ENCODE measurements at places on chromosomes 2 and 18.

GRCh38 chr2:83234246-83234645 lies 1224.8 kb downstream of the SUCLG1 start:
- H3K27me3 ChIP-seq = no peaks in the 10 kb centered on the region
- H3K27ac ChIP-seq = no peak overlapping the region
- no peak for DNase-seq

- peak overlapping the region; percentile 53 for H3K4me3 ChIP-seq
- H3K36me3 ChIP-seq = no peaks in the 10 kb centered on the region
- DNase-seq = no peak
- no peaks in the 10 kb centered on the region for H3K4me1 ChIP-seq
Measured at GRCh38 chr18:34492652-34493051, 217.4 kb upstream of the DTNA start.

DNA sequence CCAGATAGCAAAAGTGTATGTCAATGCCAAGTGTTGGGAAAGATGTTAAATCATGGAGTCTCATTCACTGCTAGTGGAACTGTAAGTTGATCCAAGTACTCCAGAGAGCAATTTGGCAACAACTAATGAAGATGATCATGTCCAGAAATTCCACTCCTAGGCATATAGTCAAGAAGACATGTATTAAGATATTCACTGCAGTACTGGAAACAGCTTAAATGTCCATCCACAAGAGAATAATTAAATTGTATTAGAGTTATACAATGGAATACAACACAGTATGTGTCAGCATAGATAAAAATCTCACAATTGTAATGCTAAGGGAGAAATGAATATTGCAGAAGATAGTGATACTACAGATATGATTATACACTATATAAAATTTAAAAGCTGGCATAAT lies 15.2 kb upstream of the LBH start:
- no peak overlapping the region for H3K27ac ChIP-seq
- no peaks in the 10 kb centered on the region for H3K36me3 ChIP-seq
- no peaks in the 10 kb centered on the region for H3K27me3 ChIP-seq
- H3K4me1 ChIP-seq = peaks cover 10% of the 10 kb centered on the region
- H3K4me3 ChIP-seq = no peak overlapping the region

- H3K27me3 ChIP-seq = no peaks in the 10 kb centered on the region
- H3K4me1 ChIP-seq = no peaks in the 10 kb centered on the region
- no peak overlapping the region for H3K4me3 ChIP-seq
- no peak for DNase-seq
Measured at GRCh38 chr2:192377173-192377572, 182.4 kb upstream of the TMEFF2 start.

GRCh38 chr18:46167971-46168370 lies 63.8 kb downstream of the HAUS1 start:
- H3K27ac ChIP-seq = no peak overlapping the region
- H3K4me3 ChIP-seq = no peak overlapping the region
- no peaks in the 10 kb centered on the region for H3K27me3 ChIP-seq
- no peaks in the 10 kb centered on the region for H3K36me3 ChIP-seq
- DNase-seq = peak; percentile 70
- peaks cover 2% of the 10 kb centered on the region for H3K4me1 ChIP-seq

GRCh38 chr2:203909974-203910373 lies 26.6 kb upstream of the ICOS start:
- no peaks in the 10 kb centered on the region for H3K27me3 ChIP-seq
- peak overlapping the region; percentile 51 for H3K27ac ChIP-seq
- H3K4me3 ChIP-seq = peak overlapping the region; percentile 39
- peaks cover 9% of the 10 kb centered on the region for H3K4me1 ChIP-seq

DNA sequence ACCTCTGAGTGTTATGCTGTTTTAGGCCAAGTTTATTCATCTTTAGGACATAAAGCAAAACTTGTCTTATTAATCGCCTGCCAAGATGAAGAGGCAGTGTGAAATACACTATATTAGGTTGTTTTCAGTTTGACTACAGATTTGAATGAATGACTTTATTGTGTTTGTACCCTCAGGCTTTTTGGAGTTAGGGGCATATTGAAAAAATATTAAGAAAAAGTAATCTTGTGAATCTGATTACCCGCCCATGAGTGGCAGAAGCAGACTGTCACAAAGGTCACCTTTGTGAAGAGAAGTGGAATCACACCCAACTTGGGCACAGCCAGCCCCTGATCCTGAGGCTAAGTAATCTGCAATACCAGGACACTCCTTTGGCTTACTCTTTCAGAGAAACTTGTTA lies 382.5 kb downstream of the NYAP2 start:
- H3K4me3 ChIP-seq = no peak overlapping the region
- no peaks in the 10 kb centered on the region for H3K27me3 ChIP-seq
- H3K36me3 ChIP-seq = no peaks in the 10 kb centered on the region
- no peak overlapping the region for H3K27ac ChIP-seq
- no peak for DNase-seq

GRCh38 chr18:54946149-54946581 lies 13.1 kb downstream of the CCDC68 start:
- H3K36me3 ChIP-seq = no peaks in the 10 kb centered on the region
- peak overlapping the region; percentile 51 for H3K4me3 ChIP-seq
- no peaks in the 10 kb centered on the region for H3K27me3 ChIP-seq
- H3K27ac ChIP-seq = peak overlapping the region; percentile 70
- DNase-seq = no peak

DNA sequence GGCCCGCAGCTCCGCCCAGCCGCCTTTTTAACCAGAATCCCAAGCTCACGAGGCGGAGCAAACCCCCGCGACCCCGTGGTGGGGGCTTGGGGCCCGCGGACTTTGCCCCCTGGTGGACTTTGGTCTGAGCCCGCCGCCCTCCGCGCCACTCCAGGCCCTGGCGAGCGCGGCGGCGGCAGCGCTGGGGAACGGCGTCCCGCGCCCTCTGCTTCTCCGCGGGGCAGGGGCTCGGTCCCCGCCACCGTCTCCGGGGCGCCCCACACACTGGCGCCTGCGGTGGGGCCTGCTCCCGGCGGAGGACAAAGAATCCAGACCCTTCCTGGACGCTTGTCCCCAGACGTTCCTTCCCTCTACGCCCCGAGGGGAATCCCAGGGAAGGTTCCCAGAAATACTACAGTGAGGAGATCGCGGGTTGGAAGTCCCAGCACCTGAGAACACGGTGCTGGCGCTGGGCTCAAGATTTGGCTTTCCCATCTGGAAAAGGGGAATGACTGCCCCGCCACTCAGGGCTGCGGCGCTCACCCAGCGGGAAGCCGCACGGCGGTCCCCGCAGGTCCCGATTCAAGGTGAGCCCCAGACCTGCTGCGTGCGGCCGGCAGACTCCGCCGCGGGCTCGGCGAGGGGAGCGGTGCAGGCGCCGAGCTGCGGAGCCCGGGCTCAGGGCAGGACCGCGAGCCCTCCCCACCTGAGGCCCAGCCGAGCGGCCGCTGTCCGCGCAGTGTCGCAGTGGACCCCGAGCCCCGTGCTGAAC lies at the start of gene HAAO:
HAAO (minus strand) TSS at position 1 of the 751 bp plus-strand sequence. CDS start 47 bp downstream, outside the sequence.
- H3K36me3 ChIP-seq = no peaks in the 10 kb centered on the region
- H3K27me3 ChIP-seq = no peaks in the 10 kb centered on the region
- DNase-seq = peak; percentile 65
- peaks cover 6% of the 10 kb centered on the region for H3K4me1 ChIP-seq
- H3K27ac ChIP-seq = peak within 1 kb of the TSS; percentile 81
- peak within 1 kb of the TSS; percentile 68 for H3K4me3 ChIP-seq

DNA sequence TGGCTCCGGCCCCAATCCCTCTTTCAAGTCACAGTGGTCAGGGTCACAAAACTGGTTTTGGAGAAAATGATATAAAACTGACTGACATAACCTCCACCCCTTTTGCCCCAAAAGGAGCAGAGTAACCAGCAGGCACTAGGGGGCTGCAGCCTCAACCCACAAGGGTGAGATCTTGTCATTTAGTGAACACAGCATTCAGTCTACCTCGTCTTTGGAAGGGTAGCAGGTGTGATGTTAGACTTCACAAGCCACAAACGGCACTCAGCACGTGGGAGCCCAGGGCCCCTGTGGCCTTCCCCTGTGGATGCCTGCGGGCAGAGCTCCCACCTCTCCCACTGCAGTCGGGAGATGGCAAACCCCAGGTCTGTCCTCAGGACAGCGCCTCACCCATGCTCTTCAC lies 372.1 kb upstream of the MYT1L start:
- DNase-seq = no peak
- no peaks in the 10 kb centered on the region for H3K36me3 ChIP-seq
- H3K27me3 ChIP-seq = peaks cover 17% of the 10 kb centered on the region
- H3K4me1 ChIP-seq = no peaks in the 10 kb centered on the region
- H3K27ac ChIP-seq = no peak overlapping the region

DNA sequence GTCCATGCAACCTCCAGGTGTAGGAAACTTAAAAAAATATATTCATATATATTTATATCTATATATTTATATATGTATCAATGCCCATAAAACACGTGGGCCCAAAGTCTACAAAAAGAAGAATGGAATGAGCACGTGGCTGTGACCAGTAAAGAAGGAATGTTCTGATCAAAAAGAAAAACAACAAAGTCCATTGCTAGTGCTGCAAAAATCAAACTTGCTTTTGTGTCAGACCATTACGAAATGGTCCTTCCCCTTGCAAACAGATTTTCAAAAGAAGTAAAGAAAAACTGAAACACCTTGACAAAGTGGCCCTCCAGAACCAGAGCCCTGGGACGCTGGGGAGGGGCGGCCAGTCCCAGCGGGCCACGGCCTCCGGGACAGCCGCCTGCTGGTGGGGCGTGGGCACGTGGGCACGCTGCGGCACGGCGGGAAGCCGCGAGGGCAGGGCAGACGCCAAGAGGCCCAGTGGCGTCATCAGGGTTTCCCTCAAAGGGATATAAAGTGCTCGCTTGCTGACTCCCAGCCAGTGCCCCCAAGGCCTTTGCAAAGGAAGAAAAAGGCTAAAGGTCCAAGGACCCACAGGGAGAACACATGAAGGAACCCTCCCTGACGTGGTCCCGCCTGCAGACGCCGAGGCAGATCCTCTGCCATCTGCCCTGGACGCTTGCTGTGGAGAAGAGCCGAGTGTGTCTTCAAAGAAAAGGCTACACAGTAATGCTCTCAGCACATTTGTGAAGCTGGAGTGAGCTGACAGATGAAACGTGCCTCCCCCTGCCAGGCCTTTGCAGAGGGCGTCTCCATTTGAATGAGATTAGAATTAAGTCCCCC lies 201.8 kb downstream of the TWIST2 start:
- H3K27me3 ChIP-seq = no peaks in the 10 kb centered on the region
- no peak for DNase-seq
- no peak overlapping the region for H3K27ac ChIP-seq

- H3K27ac ChIP-seq = no peak overlapping the region
- H3K4me3 ChIP-seq = no peak overlapping the region
- no peak for DNase-seq
- no peaks in the 10 kb centered on the region for H3K27me3 ChIP-seq
- no peaks in the 10 kb centered on the region for H3K36me3 ChIP-seq
Measured at GRCh38 chr2:53994818-53995808, 24.3 kb upstream of the PSME4 start.

DNA sequence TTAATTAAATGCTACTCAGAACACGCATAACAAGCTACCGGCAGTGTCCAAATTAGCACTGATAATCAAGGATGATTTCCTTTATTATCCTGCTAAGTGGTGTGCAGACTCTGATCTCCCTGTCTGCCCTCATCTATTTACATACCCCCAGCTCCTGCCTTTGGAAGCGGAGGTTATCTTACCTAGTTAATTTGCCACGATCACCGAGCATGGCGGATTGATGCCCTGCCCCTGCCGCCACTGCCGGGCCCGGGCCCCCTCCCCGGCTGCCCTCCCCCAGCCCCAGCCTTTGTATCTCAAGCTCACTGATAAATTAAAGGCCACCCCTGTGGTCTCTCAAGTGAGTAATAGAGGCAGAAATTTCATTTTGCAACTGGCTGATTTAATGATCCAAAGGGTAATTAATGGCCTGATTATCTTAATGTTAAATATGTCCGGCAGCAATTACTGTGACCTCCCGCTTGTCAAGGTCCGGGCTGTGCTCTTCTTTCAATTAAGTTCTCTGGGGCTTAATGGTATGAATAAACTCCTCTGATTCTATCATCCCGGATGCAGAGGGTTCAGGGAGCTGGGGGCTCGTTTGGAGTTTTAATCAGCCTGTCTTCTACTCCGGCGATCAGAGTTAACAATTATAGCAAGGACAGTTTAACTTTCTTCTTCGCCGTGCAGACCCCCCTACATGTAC lies 113.4 kb downstream of the GBX2 start:
- H3K36me3 ChIP-seq = peaks cover 11% of the 10 kb centered on the region
- H3K27ac ChIP-seq = no peak overlapping the region
- no peaks in the 10 kb centered on the region for H3K4me1 ChIP-seq
- H3K4me3 ChIP-seq = no peak overlapping the region

- no peak for DNase-seq
- H3K4me1 ChIP-seq = peaks cover 5% of the 10 kb centered on the region
- no peak overlapping the region for H3K27ac ChIP-seq
Measured at GRCh38 chr2:177327009-177327408, 62.5 kb upstream of the NFE2L2 start.

GRCh38 chr2:165074323-165074722 lies 119.0 kb upstream of the SLC38A11 start:
- peak; percentile 22 for DNase-seq
- no peaks in the 10 kb centered on the region for H3K36me3 ChIP-seq
- H3K4me3 ChIP-seq = no peak overlapping the region
- H3K27me3 ChIP-seq = no peaks in the 10 kb centered on the region
- no peaks in the 10 kb centered on the region for H3K4me1 ChIP-seq

DNA sequence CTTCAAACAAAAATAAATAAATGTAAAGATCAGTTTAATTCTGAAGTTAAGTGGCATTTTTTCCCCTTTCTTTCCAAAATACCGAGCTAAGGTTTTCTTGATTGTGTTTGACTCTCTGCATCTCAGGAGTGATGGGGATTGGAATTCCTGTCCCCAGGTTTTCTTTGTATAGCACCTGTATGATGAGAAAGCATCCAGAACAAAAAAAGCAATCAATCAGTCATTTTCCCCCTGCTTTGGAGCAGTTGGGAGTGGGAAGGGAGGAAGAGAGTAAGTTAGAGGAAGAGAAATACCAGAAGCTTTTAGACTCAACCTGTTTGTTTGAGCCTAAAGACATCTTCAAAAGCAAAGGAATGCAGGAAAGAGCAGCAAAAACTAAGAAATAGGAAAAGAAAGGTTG lies 88.5 kb downstream of the RIF1 start:
- H3K27me3 ChIP-seq = no peaks in the 10 kb centered on the region
- no peak overlapping the region for H3K4me3 ChIP-seq
- no peaks in the 10 kb centered on the region for H3K4me1 ChIP-seq
- no peak for DNase-seq

- peaks cover 10% of the 10 kb centered on the region for H3K4me1 ChIP-seq
- no peaks in the 10 kb centered on the region for H3K36me3 ChIP-seq
- no peak for DNase-seq
- no peak overlapping the region for H3K4me3 ChIP-seq
- H3K27ac ChIP-seq = peak overlapping the region; percentile 63
- no peaks in the 10 kb centered on the region for H3K27me3 ChIP-seq
Measured at GRCh38 chr2:74816540-74817303, 17.2 kb upstream of the HK2 start.

- H3K36me3 ChIP-seq = no peaks in the 10 kb centered on the region
- DNase-seq = no peak
- H3K4me3 ChIP-seq = no peak overlapping the region
Measured at GRCh38 chr2:102513355-102513939, 40.4 kb downstream of the SLC9A4 start.

Data from lower lobe of right lung (tissue), 2 donors.